ENCODE measurements at places on chromosomes 2 and 18.

GRCh38 chr2:43605079-43605655 is 9.3 kb upstream of the THADA start:
- no peak for DNase-seq

- DNase-seq: no peak
Measured at GRCh38 chr18:27546991-27547390, 361.9 kb upstream of the CHST9 start.

DNA sequence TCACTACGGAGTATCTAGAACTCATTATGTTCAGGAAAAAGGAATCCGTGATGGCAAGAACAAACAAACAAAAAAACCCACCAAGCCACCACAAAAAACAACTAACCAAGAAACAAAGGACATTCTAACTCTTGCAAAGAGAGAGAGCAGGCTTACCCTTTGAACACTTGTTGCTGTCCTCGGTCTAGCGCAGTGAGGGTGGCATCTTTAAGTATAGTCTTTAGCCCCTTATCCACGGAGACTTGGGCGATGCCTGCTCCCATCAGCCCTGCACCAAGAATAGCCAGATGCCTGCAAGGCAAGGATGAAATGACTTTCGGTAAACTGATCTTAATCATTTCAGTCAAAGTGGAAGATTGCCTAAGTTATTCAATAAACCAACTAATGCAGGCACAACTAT is 31.0 kb downstream of the GAREM2 start:
- DNase-seq: no peak

DNA sequence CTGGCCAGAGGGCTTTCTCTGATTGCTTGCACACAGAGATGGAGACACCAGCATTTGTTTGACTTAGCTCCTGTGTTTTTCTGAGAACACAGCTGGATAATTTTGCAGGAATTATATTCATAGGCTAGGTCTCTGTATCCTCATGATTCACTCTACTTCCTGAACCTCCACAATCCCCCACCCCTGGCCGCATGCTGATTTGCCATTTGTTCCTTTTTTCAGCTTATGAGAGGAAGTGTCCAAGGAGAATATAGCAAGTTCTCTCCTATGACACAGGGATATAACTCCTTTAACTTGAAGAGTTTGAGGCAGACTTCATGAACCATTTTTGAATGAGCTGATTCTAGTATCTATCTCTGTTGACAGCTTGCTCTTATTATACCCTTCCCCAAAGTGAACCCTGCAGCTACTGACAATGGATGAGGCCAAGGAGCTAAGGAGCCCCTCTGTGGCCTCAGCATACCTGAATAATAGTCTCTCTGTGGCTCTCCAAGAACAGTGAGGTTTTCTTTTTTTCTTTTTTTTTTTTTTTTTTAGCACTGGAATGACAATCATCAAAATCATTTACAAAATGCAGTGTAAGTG is 15.4 kb downstream of the CAVIN2 start:
- no peak for DNase-seq

- DNase-seq: no peak
Measured at GRCh38 chr2:151716721-151717120, 17.6 kb downstream of the NEB start.

DNA sequence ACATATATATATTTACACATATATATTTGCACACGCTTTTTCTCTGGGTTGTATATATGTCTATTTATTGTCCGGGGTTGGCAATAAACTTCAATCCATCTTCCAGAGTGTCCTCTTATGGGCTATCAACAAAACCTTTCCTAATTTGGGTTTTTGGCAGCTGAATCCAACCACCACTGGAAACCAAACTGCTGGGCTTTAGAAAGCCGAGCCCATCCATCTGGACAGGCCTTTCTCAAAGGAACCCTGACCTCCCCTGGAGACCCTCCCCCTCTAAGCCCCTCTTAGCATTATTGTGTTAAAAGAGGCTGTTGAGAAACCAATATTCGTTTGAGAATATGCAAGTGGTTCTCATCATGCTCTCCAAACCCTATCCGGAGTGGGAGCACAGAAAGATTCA is 153.6 kb downstream of the NRP2 start:
- DNase-seq: no peak

Data from cortex of kidney (tissue), 1 donor.